NK-92 treated with Interleukin-12 subunit alpha and Interleukin-12 subunit beta, amount 100 ng/mL, for 24 hours (cell line): ENCODE measurements at places on chromosomes 7 and 10.
A peak's percentile ranks its signal among the peaks of the same experiment; 100 is the strongest.

GRCh38 chr10:6497620-6498019, 82.5 kb downstream of the PRKCQ start:
- DNase-seq: no peak

GRCh38 chr7:112989531-112989930, 97.1 kb downstream of the GPR85 start:
- no peak for DNase-seq

DNA sequence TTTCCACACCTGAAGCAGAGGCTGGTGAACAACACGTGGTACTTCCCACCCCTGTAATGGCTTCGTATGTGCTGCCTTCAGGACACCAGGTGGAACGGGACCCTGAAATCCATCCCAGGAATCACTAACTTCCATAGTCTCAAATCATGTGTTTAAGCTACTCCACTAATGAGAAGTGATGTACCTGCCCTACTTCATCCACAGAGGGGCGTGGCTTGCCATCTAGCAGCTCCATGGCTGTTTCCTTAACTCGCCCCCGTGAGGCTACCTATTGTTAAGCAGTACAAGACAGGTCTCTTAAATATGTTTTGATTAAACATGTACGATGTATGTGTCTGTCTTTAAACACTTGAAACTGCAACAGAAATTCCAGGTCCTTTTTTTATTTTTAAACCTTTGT, 31.8 kb downstream of the ARL3 start:
- no peak for DNase-seq

DNA sequence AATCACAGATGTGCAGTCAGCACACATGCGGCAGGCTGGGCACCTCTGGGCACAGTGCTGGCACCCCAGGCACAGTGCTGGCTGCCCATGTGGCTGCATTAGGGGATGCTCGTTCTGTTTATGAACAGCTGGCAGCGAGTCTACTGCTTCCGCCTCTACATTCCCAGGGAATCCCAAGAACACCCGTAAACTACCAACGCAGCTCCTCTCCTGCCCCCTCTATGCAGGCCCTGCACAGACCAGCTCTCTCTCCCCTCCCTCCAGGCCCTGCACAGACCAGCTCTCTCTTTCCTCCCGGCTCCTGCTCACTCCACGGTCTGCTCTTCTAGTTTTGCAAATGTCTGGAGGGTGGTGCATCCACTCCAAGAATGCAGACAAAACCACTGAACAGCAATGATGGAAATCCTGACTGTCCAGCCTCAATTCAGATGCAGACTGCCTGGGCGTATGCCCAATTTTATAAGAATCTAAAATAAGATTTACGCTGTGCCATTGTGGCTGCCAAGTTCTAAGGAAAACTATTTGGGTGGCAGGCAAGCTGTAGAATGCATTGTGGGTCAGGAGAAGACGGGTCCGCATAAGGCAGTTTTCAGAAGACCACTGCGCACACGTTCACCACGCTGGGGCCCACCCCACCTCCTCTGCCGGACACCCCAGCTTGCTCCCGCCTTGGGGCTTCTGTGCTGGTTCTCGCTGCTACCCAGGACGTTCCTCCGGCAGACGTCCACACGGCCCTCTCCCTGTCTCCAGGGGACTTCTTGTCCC, 234.6 kb downstream of the ZMYND11 start:
- DNase-seq: no peak

GRCh38 chr10:77060913-77061312, 576.7 kb downstream of the KCNMA1 start:
- DNase-seq: no peak

GRCh38 chr7:151225948-151226510, 976 bp downstream of the ABCF2 start:
- no peak for DNase-seq

DNA sequence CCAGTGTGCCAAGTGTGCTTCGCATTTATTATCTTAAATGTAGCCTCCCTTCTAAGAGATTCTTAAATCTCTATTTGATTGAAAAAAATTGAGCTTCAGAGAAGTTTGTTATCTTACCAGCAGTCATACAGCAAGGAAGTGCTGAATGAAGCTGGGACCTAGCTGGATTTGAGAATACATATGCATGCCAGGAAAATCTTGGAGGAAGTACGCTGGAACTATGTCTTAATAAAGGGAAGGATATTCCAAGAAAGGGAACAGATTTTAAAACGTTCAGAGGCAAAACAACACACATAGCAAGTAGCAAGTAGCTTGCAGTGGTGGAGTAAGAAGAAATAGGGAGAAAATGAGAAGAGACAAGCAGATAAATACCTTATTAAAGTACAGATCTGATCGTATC, 1.5 kb downstream of the CFAP70 start:
- no peak for DNase-seq

DNA sequence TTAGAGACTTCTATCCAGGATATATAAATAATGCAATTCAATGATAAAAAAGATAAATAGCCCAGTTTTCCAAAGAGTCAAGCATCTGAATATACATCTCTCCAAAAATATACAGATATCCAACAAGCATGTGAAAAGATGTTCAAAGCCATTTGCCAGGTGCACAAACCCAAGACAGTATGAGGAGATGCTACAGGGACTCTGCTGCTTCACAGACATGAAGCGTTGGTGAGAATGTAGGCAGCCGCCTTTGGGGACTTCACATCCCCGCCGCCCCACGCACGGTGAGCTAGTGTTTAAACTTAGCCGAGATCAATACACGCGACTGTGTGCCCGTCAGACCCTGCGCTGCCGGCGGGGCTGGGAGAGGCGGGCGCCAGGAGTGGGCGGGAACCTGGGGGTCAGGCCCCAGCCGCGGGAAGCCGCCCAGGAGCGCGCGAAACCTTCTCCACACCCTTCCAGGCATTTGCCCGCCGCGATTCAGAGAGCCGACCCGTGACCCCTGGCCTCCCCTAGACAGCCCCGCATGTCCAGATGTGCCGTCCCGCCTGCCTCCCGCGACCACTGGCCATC, 927 bp upstream of the ALOX5 start:
- DNase-seq: no peak

DNA sequence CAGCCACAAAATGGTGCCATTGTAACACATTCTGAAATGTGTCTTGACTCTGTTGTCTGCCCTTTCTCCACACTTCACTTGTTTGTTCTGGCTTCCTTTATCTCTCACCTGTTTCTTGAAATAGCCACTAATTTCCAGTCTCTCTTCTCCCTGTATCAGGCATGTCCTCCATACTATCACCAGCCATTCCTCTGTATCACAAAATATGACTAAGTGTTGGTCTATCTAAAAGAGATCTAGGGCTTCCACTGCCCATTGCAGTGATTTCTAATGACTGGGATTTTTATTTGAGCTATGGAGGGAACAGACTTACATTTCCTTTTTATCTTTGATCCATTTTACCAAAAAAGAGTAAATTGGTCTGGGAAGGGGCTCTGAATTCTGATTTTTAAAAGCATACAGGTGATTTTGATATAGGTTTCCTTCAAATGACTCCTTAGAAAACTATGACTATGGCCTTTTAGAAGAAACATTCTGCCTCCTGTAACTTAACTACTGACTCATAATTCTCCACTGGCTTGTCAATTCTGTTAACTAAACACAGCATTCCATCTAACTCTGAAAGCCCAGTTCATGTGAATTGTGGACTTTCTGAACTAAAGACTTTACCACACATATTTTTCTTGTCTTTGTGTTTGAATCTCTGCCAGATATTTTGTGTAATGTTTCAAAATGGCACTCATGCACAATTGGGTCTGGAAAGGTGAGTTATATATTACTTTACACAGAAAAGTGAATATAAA, 1121.4 kb downstream of the XPNPEP1 start:
- DNase-seq: no peak

DNA sequence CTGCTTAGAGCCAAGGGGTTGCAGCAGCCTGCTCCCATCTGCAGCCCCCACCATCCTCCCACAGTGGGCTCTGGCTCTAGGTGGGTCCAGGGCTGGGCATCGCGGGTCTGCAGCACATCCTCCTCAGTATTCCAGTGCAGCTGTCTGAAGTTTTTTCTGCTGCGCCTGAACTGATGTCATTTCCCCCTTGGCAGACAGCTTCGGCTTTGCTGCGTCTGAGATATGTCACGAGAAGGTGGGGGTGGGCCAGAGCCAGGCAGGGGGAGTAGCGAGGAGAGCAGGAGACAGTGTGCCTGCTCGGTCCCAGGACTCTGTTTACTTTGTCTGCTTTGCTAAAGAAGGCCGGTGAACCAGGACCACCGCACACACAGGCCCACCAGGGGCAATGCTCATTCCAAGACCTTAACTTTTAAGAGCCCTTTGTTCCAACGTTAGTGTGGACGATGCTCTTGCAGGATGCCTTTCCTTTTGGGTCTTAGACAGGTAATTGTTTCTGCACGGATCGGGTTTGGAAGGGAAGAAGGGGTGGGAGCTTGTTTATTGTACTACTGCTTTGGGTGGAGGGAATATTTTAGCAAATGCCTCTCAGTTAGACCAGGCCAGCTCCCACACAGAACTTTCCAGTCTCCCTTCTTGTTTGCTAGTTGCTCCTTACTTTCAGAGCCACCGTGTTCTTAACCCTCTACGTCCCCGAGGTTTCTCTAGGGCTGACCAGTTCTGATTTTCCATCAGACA, 32.4 kb downstream of the WBP1L start:
- no peak for DNase-seq

GRCh38 chr10:84335516-84335915, 7.1 kb downstream of the CCSER2 start:
- no peak for DNase-seq

GRCh38 chr10:43040482-43041256, 36.2 kb upstream of the RET start:
- DNase-seq: no peak

- DNase-seq: no peak
These were observed 46.9 kb upstream of the GNAI1 start for GRCh38 chr7:80087771-80088170.

DNA sequence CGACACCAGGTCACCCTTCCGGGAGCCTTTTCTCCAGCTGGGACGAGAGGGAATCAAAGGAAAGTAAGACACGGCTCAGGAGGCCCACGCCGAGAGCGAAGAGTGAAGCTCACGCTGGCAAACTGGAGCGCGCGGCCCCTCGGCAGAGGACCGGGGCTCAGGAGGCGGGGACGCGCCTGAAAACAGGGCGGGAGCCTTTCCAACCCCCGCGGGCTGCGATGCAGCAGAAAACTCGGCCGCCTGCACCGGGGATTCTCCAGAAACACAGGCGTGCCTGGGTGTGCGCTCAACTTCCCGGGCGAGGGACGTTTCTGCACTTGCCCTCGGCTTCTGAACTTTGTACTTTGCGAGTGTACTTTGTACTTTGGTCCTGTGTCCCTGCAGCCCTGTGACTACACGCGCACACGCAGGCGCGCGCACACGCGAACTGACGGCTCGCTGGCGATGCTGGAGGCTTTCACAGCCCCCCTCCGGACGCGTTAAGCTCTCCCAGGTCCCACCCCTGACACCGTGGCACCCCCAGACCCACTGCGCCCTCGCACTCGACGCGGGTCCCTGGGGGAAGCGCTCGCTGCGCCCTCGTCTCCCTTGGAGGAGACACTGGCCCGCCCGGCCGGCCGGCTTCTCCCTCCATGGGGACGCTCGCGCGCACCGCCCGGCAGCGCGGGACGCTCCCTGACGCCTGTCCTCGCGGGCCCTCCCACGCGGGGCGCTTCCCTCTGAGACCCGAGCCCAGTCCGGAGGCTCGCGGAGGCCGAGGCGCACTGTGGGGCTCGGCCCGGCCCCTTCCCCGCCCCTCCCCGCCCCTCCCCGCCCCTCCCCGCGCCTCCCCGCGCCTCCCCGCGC, 588 bp upstream of the PAOX start:
- DNase-seq: no peak

DNA sequence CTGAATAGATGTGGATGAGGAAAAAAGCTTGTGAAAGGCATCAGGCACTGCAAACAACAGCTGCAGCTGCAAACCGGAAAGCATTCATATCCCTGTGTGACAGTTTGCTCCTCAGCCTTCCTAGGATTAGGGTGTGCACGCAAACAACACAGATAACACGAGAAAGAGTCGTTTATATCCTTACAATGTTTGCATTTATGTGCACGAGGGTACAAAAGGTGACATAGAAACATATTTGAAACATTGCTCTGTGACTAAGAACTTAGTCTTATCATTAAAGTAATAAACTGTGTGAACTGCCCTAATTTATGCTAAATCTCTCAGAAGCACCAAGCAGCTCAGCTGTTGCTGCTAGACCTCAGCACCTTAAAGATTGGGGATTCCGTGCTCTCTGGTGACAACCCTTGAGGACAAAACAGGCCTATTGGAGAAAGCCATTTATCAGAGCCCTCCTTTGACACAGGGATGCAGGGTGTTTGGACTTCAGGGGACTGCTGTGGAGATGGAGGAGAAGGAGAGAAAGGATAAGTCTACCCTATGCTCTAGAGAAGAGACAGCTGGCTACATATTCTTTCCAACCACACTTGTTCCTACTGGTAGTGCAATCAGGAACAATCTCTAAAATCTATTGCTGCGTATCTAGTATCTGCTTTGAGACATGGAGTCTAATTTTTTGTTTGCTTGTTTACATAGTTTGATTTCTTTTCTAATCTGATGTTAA, 176.2 kb downstream of the GNAT3 start:
- no peak for DNase-seq

GRCh38 chr10:32953277-32953927, 4.6 kb downstream of the ITGB1 start:
- no peak for DNase-seq

DNA sequence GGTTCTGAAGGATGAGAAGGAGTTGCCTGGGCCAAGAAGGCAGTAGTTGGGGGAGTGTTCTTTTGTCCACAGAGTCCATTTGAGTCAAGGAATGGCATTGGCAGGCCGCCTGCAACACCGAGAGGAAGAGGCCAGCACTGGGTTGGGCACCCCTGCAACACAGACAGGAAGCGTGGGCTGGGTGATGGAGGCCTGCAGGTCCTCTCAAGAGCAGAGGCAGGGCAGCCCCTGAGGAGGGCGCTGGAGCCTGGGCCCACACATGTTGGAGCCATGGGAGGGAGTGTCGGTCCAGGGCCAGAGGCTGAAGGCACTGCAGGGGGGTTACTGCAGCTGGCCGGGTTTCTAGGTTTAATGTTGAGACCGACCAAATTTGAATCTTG, 137.3 kb downstream of the PTPN20 start:
- DNase-seq: peak; percentile 10

DNA sequence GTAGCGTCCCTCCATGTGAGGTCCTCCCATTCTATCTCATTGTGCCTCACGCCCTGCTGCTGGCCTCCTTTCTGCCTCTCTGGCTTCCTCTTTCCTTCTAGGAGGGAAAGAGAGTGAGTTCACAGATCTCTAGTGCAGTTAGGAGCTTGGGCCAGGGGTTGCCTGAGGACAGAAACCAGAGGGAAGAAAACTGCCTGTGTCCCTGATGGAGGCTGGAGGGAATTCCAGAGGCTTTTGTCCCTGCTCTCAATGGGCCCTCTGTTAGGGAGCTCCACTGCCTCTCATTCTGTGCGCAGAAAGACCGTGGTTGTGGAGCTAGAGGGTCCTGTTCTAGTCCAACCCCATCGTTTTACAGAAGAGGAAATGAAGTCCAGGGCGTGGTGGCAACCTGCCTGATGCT, 4.6 kb downstream of the MARVELD1 start:
- DNase-seq: no peak

- no peak for DNase-seq
These were observed 123.8 kb upstream of the PDSS1 start for GRCh38 chr10:26573674-26574073.

- no peak for DNase-seq
These were observed 34.1 kb downstream of the NUB1 start for GRCh38 chr7:151375530-151376217.

GRCh38 chr7:133551466-133551865, 298.6 kb downstream of the EXOC4 start:
- DNase-seq: no peak

- DNase-seq: no peak
These were observed 176.9 kb downstream of the LRRC4 start for GRCh38 chr7:127854383-127854782.

GRCh38 chr10:97805949-97806348, 34.1 kb upstream of the SFRP5 start:
- no peak for DNase-seq

GRCh38 chr10:99995269-99995668, 14.5 kb downstream of the DNMBP start:
- DNase-seq: no peak
